NCI-H1092 treated with DMSO at 0.1 percent for 48 hours (cell line): ENCODE measurements at places on chromosomes 4 and X.

GRCh38 chr4:76341063-76341462, 34.5 kb downstream of the STBD1 start:
- no peak for DNase-seq

DNA sequence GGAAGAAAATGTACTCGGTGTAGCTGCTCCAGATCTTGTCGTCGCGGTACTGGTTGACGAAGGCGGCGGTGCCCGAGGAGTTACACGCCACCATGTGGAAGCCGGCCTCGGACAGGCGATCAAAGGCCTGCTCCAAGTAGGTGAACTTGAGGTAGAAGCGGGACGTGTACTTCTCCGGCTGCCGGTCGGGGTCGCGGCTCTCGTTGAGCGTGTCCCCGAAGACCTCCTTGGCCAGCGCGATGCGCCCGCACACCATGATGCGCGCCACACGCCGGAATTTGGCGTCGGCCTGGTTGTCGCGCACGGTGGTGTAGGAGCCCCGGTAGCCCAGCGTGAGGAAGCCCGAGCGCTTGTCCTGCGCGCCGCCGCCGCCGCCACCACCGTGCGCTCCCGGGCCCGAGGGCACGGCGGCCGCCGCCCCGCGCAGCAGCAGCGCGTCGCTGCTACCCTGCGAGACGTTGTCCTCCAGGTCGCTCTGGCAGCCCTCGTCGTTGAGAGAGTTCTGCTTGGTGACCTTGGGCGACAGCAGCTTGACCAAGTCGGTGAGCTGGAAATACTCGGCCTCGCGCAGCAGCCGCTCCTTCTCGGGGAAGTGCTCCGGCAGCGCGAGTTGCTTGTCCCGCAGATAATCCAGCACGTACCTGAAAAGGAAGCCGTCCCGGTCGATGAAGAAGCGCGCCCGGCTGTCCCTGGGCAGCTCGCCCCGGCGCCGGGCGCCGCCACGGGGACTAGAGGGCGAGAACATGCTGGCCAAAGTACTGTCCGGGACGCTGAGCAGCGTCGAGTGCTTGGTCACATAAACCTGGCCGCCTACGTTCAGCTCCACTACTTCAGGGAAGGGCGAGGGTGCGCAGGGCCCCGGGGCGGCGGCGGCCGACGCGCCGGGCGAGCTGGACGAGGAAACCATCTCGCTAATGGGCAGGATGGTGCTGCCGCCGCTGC, 775 bp downstream of the KCTD8 start:
- DNase-seq: peak; percentile 41

DNA sequence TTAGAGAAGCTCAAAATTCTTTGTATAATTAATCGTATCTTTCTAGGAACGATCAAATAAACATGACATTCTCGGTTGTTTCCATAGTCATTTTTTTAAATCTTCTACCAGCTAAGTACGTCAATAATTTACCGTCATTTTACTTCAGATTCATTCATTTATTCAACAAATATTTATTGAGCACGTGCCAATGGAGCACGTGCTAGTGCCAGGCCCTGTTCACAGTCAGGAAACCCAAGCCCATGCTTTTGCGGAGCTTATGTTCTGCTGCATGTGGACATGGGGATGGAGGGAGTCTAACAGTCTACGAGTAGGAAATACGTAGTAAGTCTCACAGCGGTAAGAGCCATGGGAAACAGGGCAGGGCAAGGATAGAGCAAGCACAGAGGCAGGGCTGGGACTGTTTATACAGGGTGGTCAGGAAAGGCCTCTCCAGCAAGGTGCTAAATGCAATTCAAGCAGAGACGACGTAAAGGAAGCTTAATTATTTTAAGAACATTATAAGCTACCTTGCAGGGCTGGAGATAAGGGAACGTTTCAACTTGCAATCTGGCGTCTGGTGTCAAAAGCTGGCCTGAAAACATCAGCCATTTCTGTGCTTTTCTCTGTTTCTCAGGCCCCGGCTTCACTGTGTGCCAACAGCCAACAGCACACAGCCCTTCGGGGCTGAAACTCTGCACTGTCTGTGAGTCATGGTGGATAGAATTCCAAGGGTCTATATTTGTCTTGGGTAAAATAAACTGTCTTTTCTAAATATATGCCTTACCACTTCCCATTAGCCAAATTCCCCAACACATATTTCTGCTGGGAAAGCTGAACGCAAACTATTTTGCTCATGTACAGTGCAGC, 517.1 kb upstream of the ZFP42 start:
- no peak for DNase-seq

DNA sequence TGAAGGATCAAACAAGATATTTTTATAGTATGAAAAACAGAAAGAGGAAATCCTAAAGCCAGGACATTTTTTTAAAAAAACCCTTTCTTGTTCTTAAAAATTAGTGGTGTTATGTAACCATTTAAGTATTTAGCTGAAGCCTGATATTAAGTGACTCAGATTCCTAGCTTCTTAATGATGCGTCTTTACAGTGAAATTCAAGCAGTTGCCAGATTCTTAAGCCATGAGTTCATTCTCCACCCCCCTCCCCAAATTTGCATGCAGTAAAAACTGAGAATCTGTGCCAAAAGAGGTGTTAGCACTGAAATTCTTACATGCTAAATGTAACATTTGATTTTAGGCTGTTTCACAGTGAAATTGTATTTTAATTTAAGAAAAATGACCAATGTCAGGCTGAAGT, 180.8 kb downstream of the RAPGEF2 start:
- no peak for DNase-seq

DNA sequence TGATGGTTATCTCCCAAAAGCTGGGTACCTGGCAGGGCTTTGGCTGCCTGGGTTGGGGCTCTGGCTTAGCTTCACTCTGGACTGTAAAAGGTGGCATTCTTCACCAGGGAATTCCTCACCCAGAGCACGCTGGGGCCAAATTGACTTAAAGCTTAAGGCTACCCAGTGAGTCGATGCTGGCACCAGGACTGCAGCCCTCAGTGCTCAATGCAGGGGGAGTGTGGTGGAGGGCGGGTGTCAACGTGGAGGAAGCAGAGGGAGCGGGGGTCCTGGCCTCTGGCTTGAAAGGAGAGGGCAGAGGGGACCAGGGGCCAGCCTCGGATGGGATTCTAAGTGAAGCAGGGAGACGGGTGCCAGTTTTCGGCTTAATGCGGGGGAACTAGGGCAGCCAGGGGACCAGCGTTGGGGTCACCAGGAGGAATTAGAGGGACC, 446 bp upstream of the FAM50A start:
- DNase-seq: no peak

DNA sequence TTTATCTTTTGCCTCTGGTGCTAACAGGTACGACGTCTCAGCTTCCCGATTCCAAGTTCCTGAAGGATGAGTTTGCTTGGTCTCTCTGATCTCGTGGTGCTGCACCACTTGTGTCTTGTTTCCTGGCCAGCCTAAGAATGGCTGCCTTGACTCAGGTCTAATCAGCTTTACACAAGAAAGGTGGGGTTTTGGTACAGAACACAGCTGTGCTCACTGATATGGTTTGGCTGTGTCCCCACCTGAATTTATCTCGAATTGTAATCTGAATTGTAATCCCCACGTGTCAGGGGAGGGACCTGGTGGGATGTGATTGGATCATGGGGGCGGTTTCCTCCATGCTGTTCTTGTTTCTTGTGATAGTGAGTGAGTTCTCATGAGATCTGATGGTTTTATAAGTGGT, 305.3 kb upstream of the NOCT start:
- DNase-seq: no peak

- DNase-seq: no peak
These were observed 35.2 kb downstream of the SLC25A5 start for GRCh38 chrX:119503484-119503861.

DNA sequence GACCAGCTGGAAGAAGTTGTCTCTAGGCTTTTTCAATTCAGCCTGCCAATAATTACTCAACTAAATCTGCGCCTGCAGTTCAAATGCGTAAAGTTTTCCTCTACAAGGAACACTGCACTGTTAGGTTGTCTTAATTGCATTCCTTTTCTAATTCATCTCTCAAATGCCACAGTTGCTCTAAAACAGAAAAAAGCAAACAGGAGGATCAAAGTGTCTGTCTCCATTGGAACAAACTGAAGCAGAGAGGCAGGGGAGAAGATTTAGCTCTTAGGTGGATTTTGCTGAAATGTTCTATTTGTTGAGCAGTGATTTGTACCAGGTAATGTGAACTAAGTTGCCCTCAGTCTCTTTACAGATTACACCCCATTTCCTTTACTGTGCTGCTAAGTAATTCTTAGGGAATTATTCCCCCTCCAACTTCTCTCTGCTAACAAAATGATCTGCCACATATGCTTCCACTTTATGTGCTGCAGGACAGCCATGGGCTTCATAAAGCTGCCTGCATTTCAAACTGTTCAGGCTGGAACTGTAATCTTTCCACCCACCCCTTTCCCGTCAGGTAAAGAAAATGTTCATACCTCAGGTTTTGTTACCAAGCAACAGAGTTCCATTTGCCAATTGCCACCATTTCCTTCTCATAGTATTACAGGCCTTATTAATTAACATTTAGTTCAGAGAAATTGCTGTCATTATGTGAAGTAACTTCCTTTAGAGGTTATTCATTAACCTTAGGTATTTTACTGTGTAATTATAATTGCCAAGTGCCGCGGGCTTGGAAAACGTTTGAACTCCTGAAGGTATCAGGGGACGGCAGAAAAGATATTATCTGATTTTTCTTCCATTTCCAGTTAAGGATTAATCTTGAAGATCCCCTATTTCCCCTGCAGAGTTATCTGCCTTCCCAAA, 149.3 kb downstream of the SPRY1 start:
- no peak for DNase-seq

DNA sequence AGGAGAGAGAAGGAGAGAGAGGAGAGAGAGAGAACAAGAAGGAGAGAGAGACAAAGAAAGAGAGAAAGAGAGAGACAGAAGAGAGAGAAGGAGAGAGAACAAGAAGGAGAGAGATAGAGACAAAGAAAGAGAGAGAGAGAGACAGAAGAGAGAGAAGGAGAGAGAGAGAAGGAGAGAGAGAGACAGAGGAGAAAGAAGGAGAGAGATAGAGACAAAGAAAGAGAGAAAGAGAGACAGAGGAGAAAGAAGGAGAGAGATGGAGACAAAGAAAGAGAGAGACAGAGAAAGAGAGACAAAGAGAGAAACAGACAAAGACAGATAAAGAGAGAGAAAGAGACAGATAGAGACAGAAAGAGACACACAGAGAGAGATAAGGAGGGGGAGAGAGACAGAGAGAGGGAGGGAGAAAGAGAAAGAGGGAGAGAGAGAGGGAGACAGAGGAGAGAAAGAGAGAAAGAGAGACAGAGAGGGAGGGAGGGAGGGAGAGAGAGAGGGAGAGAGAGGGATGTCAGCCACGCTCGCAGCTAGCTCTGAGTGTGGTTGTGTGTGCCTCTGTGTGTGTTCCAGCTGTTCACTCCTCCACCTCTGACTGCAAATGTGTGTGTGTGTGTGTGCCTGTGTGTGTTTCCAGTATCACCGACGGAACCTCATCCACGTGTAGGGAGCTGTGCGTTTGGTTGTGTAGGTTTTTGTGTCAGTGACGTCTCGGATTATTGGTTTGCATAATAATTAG, 105.8 kb downstream of the CRLF2 start:
- DNase-seq: no peak

DNA sequence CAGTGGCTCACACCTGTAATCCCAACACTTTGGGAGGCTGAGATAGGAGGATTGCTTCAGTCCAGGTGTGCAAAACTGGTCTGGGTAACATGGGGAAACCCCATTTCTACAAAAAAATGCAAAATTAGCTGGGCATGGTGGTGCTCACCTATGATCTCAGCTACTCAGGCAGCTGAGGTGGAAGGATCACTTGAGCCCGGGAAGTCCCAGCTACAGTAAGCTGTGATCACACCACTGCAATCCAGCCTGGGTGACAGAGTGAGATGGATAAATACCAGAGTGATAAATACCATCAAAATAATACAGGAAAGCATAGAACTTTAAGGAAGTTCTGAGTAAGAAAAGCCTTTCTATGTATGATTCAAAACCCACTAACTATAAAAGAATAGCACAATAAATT, 52.8 kb downstream of the LRBA start:
- no peak for DNase-seq

GRCh38 chrX:20071511-20072079, 45.1 kb downstream of the MAP7D2 start:
- no peak for DNase-seq

DNA sequence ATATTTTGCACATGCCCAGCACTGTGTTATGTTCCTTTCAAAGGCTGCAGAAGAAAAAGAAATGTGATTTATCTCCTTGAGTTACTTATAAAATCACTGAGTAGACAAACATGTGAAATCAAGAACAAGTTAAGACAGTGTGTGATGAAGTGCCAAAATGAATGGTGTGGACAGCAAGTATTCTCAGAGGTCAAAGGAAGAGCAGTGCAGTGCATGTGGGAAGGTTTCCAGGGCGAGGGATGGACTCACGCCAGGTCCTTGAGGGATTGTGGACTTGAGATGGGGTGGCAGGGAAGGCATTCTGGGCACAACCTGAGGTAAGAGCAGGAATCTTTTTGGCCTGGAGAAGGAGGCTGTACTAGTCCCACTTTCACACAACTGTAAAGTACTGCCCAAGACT, 115.5 kb downstream of the FNIP2 start:
- no peak for DNase-seq

DNA sequence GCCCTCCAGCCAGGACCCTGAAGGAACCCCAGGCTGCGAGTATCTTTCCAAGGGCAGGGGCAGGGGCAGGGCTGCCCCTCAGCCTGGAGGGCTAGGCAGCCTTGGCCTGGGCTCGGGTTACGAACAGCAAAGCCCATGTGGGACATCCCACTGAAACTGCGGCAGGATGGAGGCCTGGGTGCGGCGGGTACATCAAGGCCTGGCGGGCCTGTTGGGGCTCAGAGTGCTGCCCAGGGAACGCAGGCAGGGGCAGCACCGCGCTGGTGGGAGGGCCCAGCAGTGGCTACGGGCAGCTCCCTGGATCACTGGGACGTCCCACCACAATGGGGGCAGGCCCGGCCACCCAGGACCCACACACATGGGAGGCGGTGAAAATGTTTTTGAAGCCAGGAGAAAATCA, 10.9 kb downstream of the NAT8L start:
- no peak for DNase-seq

- no peak for DNase-seq
These were observed 294.3 kb upstream of the TENM3 start for GRCh38 chr4:181948839-181949382.

- no peak for DNase-seq
These were observed 95.8 kb upstream of the GEMIN8 start for GRCh38 chrX:14125462-14125861.
